ENCODE measurements at places on chromosomes 3 and 15.

- no peak for DNase-seq
These were observed 25.7 kb downstream of the GPR15 start for GRCh38 chr3:98557324-98558010.

DNA sequence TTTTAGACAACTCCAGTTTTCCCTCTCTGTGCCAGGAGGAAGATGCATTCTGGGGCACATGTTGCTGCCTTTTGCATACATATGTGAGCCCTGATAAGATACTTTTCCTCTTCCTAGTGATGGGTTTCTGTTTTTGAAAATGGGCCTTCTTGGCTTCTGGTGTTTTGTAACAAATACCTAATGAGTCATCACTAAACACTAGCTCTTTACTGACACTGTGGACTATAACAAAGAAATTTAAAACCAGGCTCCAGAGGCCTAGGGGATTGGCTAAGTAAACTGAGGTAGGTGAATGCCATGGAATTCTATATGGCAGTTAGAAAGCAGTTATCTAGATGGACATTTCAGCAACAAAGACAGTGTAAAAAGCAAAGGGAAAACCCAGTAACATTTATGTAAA lies 93.4 kb upstream of the NR2E3 start:
- DNase-seq: no peak

- no peak for DNase-seq
These were observed 1.4 kb downstream of the ST6GAL1 start for GRCh38 chr3:186931532-186932280.

DNA sequence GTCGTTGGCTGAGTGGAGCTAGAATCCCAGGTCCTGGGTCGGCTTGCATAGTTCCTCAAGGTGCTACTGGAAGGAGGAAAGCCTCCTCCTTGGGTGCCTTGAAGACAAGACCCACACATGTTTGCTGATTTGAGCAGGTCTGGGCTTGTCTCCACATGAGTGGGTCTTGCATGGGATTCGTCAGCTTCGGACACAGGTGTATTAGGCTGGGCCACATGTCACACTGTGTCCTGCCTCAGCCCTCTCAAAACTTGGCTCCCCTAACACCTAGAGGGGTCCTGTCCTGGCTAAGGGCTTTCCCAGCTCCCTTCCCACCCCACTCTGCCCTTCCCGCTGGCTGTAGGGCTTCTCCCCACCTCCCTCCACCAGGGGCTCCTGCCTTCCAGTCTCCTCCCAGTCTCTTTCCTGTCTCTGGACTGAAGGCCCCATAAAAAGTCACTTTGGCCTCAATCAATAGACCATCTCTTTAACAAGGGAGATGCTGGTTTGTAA lies 73.0 kb upstream of the ADPGK start:
- no peak for DNase-seq

GRCh38 chr15:98651581-98652220 lies 3.4 kb downstream of the IGF1R start:
- DNase-seq: no peak

Measured in esophagus squamous epithelium (tissue), 5 donors.